Caudate nucleus (tissue), 63 donors: ENCODE measurements at places on chromosomes 1 and 21.

GRCh38 chr1:152108882-152109222 is 6.4 kb downstream of the TCHH start:
- no peak for DNase-seq

DNA sequence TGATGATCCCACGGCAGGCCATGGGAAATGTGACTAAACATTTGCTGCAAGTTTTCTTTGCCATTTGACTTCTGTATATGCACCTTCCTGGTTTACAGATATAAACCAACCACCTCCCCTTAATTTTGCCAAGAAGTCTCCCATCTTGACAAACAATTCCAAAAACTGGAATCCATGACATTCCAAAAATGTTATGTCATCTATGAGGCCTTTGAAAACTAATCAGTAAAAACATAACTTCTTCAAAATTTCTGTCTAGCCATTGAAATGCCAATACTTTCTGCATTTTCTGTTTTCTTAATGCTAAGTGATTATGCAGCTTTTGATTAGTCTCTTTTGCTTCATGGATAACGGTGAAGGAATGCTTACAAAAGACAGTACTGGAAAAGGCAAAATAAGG is 84.1 kb downstream of the LYST start:
- no peak for DNase-seq

DNA sequence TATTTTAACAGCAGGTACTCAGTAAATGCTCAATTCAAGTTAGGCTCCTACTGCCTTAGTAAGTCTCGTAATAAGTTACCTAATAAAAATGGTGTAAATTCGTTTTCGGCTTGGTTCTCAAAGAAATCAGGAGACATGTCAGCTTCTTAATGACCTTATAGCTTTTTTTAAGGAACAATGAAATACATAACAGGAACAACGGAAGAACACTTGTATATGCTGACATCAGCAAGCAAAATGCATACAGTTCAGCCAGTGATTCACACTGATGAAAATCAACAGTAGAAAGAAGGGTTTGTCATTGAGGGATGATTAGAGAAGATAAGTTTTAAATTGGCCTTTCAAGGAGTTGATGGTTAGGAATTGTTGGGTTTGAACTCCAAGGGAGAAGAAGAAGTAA is 13.3 kb downstream of the RPTN start:
- DNase-seq, result no peak

DNA sequence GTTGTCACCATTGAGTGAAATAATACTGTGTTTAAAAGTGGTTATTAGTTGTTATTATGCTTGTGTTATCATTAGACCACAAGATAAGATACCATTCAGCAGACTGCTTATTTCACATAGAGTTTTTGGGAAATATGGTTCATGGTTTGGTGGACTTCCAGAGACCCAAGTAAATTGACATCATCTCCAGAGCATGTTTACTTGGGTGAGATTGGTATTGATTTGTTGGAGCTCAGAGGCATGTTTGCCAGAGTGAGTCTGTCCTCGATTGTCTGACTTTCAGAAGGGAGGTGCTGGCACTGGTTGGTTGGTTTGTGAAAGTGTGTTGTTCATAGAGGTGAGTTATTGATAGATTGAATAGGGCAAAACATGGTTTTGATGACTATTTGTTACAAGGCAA is 291.4 kb downstream of the TGFB2 start:
- DNase-seq, result no peak

DNA sequence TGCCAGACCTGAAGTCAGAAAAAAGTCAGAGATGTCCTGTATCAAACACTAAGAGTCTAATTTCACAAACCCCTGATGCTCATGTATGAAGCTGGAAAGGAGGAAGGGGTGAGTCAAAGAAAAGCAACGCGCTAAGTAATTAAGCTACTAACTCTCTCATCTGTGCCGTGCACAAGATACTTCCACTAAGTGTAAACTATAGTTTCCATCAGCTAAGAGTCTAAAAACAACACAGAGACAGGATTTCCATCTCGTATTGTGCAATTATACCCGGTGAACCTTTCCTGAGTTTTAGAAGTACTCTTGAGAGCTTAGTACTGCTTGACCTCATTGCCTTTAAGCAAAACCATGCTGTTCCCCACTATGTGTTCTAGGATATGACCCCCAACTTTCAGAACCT is 19.0 kb downstream of the DNALI1 start:
- DNase-seq, result no peak

DNA sequence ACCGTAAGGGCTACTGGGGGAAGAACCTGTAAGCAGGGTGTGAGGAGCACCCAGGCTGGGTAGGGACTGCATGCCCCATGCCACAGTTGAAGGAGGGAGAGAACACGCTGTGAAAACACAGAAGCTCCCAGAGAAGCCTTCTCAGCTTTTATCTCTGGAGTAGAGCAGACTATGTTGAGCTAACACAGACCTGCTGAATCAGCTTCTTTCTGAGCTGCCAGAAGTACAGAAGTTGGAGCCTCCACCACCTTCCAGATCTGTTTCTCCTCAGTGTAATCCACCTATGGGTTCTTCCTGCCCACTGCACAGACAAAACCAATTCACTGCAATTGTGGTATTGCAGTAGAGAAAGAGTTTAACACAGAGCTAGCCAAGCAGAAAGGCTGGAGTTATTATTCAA is 5.4 kb downstream of the YBEY start:
- no peak for DNase-seq

DNA sequence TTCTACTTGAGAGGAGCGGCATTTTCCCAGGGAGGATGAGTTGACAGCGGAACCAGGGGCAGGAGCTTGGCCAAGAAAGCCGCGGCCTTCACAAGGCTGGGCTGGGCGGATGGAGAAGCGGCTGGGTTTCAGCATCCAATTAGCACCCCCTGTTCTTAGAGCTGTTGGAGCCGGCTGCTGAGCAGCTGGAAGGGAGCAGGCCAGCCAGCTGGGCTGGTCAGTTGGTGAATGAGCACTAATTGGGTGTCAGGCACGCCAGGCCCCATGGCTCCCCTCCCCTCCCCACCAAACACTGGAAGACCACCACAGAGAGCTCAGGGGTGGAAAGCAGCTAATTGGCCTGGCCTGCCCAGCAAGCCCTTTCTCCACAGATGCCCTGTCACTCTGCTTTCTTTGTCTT is 245.6 kb downstream of the RRAGC start:
- DNase-seq, result no peak

GRCh38 chr1:61193808-61194207 is 111.4 kb downstream of the NFIA start:
- DNase-seq, result no peak

DNA sequence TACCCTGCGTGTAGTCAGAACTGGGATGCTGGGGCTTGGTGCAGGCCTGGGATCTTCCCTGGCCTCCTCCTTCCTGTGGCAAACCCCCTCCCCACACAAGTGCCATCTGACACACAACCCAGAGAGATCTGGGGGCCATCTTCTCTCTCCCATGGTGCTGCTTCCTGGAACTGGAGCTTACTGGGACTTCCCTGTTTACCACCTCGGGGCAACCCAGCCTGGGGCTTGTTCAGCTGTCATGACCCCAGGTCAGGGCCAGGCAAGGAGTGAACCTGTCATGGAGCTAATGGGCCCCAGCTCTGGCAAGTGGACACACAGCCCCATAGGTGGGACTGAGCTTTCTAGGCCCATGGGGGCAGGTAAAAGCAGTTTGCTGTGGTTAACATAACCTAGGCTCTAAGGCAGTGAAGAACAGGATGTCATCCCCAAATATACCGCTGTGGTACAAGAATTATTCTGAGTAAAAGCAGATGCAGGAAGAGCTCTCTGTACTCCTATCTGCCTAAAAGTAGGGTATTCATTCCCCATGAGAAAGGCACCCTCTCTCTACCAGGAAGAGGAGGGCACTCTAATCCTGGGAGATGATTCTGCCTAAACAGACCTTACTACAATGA is 2.4 kb downstream of the TRIM11 start:
- DNase-seq, result no peak

GRCh38 chr1:5647234-5647633 is 345.0 kb downstream of the NPHP4 start:
- no peak for DNase-seq

GRCh38 chr1:229230140-229230892 is 40.6 kb upstream of the RAB4A start:
- DNase-seq, result no peak

GRCh38 chr1:234697741-234698140 is 87.8 kb upstream of the IRF2BP2 start:
- DNase-seq, result no peak

DNA sequence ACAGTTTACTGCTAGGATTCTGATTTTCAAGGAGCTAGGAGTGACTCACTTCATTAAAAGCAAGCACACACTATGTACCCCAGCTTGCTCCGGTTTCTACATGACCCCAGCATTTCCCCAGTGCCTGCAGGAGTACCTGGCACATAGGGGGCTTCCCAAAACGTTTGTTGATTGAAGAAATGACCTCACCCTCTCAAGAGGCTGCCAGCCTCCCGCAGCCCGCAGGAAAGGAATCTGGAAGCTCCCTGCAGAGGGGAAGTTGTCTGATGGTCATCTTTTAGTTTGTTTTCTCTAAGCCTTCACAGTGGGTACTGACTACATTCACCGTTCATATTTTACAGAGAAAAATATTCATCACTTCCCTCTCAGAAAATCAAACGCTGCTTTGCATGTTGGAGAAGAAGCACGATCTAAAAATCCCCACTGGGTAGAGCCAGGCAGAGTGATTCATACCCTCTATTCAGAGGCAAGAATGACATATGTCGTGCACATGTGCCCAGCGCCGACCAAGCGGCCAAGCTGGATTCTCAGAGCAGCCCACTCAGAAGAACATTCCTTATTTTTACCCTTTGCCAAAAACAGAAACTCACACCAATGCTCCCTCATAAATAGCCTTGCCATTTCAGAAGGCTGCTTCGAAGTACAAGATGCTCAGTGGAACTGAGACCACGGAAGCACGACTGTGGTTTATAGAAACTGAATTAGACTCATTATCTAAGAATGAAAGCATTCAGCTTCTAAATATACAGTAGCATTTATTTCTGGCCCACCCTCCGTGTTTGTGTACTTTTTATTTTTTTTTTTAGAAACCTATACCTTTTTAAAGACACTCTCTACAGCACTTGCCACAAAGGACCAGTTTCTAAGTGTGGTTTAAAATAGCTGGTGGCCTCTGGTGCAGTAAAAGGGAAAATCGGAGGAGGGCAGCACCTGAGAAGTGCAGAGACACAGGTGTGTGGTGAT is 143.2 kb downstream of the MIS18A start:
- DNase-seq, result no peak

DNA sequence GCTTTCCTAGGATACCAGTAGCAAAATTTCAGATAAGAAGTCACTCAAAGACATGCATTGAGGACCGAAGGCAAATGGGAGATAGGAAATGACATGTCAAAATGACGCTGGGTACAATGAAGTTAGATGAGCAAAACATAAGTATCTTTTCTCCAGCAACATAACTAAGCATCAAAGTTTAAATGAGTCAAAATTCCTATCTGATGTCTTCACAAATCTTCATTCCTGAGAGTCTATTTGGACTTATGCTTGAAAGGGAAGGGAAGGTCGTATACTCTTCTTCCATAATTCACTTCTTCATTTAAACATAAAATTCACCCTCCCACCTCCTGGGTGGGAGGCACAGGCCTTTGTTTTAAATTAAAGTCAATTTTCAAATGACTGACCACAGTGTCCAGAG is 4.1 kb upstream of the TMEM81 start:
- DNase-seq, result no peak

DNA sequence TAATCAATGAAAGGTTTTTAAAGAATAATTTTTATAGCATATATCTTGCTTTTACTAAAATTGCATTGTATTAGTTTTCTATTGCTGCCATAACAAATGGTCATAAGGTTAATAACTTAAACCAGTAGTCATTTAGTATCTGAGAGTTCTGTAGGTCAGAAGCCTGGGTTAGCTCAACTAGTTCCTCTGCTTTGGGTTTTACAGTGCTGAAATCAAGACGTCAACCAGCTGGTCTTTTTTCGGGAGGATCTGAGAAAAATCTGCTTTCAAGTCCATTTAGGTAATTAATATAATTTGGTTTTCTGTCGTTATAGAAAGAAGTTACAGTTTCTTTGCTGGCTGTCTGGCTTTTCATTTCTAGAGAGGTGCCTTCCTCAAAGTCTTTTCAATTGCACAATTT is 577.7 kb downstream of the MRPL39 start:
- DNase-seq, result no peak

- DNase-seq, result no peak
Measured at GRCh38 chr1:214623430-214623829, 20.4 kb downstream of the CENPF start.

DNA sequence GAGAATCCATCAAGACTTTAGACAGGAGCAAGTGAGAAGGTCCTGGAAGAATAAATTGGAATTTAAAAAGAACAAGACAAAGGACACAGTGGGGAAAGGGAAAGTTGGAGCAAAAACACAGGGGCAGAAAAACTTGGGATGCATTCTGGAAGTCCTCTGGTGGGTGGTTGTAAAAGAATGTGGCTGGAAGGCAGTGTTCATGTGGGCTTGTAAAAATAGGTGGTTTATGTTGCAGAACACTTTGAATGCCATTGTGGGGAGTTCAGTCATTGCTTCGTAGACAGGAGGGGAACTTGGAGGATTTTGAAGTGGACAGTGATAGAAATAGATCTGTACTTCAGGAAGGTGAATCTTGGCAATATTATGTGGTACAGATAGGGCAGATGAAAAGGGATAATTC is 15.2 kb downstream of the KIF1B start:
- DNase-seq, result no peak

GRCh38 chr1:207807690-207808321 is 56.0 kb downstream of the CD46 start:
- DNase-seq, result no peak

GRCh38 chr21:21174676-21175075 is 176.5 kb downstream of the NCAM2 start:
- DNase-seq, result no peak

DNA sequence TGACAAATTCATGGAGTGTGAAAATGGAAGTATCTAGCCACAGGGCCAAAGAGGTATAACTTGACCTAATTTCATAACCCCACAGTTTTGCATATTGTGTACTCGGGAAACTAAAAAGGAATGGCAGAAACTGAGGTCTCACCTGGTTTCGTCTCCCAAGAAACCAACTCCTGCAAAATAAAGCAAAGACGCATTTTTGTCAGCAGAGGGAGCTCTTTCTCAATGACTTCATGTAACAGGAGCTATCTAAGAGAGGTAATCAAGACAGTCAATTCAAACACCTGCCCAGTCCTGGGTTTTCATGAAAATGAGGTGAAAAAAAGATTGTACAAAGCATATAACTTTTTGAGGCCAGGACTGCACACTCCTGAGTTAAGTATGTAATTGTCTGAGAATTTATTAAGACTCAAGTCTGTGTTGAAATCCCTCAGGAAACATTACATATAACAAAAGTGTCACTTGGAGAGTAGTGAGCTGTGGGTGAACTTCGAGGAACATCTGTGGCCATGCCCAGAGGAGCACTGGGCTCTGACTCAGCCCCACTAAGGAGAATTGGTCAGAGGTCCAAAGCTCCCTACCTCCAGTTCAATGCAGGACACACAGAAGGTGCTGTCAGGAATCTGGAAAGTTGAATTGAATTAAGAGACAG is 17.6 kb downstream of the FCRL4 start:
- no peak for DNase-seq

GRCh38 chr1:210731193-210731592 is 402.5 kb downstream of the HHAT start:
- DNase-seq, result no peak

DNA sequence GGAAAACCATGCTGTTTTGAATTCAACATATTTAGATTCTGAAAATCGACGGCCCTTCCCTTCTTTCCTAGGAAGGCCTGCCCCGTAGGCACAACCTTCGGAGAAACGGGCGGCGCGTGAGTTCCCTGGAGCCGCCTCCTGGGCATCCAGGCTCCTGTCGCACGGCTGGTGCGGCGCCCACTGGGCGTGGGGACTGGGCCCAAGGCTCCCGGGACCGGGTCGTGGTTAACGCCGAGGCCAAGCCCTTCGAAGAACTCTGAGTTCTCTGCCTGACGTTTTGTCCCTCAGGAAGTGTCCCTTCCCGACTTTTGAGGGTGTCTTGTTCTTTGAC is 19.2 kb upstream of the TBX15 start:
- no peak for DNase-seq
